HCT116 (cell line): ENCODE measurements at places on chromosomes 4 and X. TPM values are rescaled to one million over a fixed set of nuclear protein-coding genes. Genes with fewer than 3 reads are reported as not detected.

BEX5 gene
- total RNA-seq = not detected

LONRF3 gene
- total RNA-seq = 3.1 TPM

HDAC8 gene
- 24.1 TPM for total RNA-seq

FGFBP1 gene
- 8.7 TPM for total RNA-seq

NRK gene
- 0.05 TPM for total RNA-seq

FGF13 gene
- 0.02 TPM for total RNA-seq

DOCK11 gene
- 0.59 TPM for total RNA-seq
